ENCODE measurements at places on chromosomes 1 and 21.
A peak's percentile ranks its signal among the peaks of the same experiment; 100 is the strongest.

GRCh38 chr1:2983706-2984398 lies 37.4 kb upstream of the ACTRT2 start:
- no peak for DNase-seq

DNA sequence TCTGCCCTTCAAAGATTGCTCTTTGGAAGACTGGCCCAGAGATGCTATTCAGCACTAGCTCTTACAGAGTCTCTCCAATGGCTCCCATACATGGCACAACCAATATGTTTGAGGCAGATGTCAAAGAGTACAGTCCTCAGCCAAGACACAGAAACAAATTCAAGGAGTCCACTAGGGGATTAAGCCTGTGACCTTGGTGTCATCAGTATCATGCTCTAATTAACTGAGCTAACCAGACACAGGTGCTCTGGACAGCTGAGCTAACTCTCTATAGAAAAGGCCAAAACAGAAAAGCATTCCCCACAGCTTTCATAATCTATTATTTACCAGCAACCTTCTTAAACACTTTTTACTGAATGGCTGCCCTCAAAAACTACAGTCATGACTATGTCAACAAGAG lies 666.0 kb upstream of the PLXNA2 start:
- no peak for DNase-seq

DNA sequence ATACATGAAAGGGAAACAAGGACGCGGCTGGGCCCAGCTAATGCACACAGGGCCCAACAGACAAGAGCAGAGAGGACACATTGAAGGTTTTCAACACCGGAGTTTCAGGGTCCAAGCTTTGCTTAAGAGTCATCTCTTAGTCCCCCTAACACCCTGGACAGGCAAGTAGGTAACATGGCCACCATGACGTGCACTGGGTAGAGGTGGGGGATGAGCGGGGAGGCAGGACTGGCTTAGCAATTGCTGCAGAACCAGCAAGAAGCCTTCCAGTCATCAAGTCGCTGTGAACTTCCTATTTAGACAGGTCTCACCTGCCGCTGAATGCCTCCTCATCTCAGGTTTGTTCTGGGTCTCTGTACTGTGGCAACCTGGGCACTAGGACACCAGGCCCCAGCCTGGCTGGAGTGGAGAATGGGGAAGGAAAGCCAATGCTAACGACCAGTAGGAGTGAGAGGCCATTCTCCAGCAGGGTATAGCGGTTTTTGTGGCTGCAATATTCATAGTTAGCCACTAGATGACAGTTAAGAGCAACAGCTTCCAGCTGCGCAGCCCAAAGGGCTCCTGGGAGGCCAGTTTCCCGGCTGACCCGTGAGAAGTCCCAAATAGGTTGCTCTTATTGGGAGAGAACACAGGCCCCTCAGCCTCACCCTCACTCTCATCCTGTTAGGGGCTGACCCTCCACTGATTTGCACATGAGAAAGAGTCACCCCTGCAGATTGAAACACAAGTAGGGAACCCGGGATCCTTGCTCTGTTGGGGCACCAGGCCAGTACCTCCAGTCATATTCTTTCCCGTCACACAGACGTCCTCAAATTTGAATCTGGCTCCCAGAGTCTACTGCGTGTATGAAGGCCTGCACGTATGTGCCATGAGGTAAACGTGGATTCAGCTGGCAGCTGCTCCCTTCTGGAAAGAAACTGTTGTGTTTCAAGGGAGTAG lies 6.0 kb upstream of the PIGC start:
- peak; percentile 57 for DNase-seq

- DNase-seq, result no peak
These were observed 27.7 kb downstream of the S100A6 start for GRCh38 chr1:153507926-153508583.
